ENCODE measurements at places on chromosomes 16 and 17.

- no peak for DNase-seq
Measured at GRCh38 chr17:56785405-56785804, 48.3 kb downstream of the C17orf67 start.

- DNase-seq = no peak
Measured at GRCh38 chr16:9195287-9195686, 103.8 kb downstream of the HAPSTR1 start.

GRCh38 chr16:86869288-86870022 lies 291.1 kb downstream of the FOXL1 start:
- no peak for DNase-seq

DNA sequence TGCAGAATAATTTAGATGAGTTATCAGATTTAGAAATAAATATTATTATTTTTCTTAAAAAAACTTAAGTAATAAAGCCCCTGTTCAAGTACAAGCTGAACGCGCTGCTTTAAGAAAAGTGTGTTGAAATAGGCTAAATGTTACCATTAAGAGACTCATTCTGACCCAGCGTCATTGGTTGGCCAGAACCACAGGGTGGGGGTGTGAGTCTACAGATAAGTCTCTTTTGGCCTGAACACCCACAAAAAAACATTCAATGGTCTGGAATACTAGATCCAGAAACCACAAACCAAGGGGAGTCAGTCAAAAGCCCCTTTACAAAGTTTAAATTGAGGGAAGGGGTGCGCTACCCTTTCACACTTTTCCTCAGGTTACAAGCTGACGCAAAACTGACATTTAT lies 776.1 kb downstream of the KCNJ2 start:
- no peak for DNase-seq

DNA sequence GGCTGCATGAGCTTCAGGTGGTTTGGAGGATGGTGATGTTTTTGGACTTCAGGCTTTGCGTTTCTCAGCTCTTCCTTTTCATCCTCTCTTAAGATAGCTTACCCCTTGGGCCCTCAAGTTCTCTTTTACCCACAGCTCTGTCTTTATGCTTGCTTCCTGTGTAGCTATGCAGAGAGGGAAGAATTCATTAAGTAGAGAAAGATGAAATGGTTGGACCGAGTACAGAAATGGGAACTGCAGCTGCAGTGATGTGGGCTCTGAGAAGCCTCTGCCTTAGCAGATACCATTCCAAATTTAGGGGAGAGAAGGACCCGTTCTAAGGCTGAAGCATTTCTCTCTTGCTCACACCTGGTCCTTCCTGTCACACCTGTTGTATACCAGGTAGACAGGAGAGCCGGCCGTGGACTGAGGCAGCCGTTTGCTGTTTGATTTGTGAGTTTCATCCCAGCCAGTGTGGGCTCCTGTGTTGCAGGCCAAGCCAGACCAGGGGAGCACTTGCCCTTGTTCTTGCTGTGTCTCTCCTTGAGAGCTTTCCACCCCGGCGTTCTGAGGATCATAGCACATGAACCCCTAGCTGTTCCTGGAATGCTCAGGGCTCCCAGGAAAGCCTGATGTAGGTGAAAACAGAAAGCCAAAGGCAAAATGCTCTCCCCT lies 392.7 kb downstream of the CPPED1 start:
- no peak for DNase-seq

GRCh38 chr16:24815021-24815420 lies 30.7 kb upstream of the SLC5A11 start:
- no peak for DNase-seq

GRCh38 chr17:50424996-50425681 lies 879 bp upstream of the ACSF2 start:
- no peak for DNase-seq

GRCh38 chr16:28293601-28293960 lies 1.3 kb downstream of the SBK1 start:
- no peak for DNase-seq

All from stimulated activated CD8-positive, alpha-beta memory T cell treated with anti-CD3 and anti-CD28 coated beads, Interleukin-4, amount 100 ng/mL, for 24 hours (primary cell).